ENCODE measurements at places on chromosomes 1 and 21.

GRCh38 chr1:3910049-3910731 lies 10.1 kb upstream of the C1orf174 start:
- DNase-seq = peak; percentile 67

GRCh38 chr1:30868833-30869435 lies 39.6 kb downstream of the SDC3 start:
- DNase-seq = no peak

DNA sequence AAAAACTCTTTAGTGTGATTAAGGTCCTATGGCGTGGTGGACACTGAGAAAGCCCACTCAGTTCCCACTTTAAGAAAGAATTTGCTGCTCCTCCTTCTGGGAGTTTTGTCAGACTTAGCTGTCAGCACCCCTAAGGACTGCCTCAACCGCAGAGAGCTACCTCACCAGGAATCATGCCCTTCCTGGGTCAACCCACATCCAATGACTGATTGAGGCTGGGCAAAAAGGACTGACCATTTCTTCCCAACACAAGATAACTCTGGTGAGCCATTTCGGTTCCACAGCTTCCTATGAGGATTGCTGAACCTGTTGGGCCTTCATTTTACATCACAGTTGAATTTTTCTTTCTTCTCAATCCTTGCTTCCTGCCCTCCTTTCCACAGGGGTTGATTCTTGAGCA lies 197.9 kb downstream of the NCAM2 start:
- DNase-seq = no peak

DNA sequence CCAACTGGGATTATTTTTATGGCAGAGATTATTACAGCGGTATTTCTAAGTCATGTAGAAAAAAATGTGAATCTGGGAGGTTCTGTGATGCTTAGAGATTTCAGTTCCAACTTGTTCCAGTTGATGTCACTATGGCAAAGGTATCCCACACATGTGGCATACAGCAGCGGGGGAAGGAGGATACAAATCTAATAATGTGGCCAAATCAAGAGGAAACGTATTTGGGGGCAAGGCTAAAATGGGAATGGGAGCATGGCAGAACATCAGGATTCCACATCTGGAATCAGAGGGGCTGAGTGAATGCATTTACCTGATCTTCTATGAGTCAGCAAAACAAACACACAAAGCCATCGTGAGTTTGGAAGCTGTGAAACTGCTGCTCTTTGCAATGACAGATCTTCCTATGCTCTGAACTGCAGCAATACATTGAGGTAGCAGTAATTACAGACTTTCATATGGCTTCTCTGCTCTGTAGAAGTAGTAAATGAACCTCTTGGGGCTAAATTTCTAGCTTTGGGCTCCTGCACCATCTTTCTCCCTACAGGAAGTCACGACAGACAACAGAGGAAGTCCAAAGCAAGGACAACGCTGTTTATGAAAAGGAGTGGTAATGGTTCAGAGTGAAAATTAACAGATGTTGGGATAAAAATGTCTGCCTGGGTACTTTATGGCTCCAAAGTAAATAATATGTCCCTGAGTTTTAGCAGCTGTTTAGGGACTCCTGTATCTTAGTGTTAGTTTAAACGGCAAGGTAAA lies 55.5 kb downstream of the GABPA start:
- DNase-seq = no peak

- DNase-seq = no peak
Measured at GRCh38 chr1:182786223-182786994, 3.2 kb upstream of the NPL start.

DNA sequence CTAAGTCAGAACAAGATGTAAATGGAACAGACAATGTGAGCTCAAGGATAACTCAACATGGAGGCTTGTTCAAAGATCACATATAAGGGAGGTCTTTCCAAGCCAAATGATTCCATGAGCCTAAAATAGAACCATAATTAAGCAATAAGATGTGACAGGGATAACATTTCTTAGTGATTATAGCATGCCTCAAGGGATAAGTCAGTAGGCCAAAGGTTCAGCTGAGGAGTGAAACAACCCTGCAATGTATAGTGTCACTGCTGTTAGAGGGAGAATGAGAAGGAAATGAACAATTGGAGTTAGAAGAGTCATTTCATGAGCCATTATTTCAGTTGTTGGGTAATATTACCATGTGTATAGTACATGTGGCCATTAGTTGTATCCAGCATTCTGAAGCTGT lies 25.0 kb downstream of the GORAB start:
- no peak for DNase-seq

- DNase-seq = no peak
Measured at GRCh38 chr1:245870698-245871097, 636.4 kb downstream of the SMYD3 start.

GRCh38 chr21:27735699-27736098 lies 768.8 kb upstream of the ADAMTS5 start:
- no peak for DNase-seq

DNA sequence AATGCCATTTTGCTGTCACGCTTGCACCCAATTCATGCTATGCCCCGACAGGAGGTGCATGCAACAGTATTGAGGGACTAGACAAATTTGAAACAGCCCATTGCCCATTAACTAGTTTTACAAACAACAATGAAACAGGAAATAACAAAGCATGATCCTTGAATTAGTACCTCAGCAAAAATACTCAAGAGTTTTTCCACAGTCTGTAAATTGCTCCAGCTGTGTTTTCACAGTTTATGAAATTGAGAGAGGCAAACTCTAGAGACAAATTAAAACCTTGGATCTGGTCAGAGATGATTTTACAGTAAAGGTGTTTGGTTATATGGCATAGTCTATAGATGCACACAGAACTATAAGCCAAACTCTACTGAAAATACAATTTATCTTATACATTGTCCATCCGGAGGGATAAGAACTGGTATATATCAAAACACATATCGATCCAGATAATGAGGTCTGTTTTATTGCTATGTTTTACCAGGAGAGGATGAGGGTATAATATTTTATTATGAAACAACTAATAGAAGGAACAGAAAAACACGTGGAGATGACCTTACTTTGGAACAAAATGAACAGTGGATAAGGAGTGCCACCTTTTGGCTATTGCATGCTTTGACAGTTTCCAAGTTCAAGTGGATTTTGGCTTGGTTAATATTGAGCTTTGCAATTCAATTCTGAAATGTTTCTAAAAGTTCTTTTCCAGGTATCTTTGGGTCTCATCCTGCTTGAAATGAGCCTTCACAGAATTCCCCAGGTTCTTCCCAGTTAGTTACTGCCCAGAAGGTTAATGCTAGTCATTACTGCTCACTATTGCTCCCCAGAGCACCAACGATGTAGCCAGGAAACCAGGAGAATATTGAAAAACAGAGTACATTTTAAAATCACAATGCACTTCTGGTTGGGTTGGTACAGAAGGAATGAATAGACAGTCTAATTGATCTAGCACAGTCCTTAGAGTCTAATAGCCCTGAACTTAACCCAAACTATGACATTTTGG lies 45.7 kb downstream of the ZC3H11B start:
- DNase-seq = no peak

GRCh38 chr1:19654386-19654785 lies 10.3 kb downstream of the NBL1 start:
- no peak for DNase-seq

GRCh38 chr1:207794861-207795260 lies 43.0 kb downstream of the CD46 start:
- DNase-seq = no peak

DNA sequence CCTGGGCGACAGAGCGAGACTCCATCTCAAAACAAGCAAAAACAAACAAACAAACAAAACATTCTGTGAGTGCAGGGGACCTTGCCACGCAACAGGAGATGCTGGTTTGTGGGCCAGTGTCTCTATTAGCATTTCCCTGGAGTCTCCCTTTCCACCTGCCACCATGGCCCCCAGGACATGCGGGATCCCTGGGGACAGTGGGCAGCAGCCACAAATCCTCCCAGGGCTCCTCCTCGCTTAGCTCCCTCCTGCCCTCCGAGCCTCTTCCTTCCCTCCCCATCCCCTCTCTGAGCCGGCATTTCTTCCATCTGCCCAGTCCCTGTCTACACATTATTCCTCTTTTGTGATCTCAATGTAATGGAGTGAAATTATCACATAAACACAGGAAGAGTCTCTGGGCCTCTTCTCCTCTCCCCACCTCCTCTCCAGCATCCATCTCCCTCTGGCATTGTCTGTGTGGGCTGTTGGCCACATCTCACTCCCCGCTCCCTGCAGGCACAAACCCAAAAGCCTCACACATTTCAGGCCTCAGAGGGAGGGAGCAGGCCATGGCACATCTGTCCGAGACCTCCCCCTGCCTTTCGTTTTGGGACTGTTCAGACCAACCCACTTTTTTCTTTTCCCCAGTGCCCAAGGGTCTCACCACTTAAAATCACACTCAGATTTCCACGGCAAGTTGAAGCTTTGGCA lies 144.3 kb downstream of the MIS18A start:
- no peak for DNase-seq

DNA sequence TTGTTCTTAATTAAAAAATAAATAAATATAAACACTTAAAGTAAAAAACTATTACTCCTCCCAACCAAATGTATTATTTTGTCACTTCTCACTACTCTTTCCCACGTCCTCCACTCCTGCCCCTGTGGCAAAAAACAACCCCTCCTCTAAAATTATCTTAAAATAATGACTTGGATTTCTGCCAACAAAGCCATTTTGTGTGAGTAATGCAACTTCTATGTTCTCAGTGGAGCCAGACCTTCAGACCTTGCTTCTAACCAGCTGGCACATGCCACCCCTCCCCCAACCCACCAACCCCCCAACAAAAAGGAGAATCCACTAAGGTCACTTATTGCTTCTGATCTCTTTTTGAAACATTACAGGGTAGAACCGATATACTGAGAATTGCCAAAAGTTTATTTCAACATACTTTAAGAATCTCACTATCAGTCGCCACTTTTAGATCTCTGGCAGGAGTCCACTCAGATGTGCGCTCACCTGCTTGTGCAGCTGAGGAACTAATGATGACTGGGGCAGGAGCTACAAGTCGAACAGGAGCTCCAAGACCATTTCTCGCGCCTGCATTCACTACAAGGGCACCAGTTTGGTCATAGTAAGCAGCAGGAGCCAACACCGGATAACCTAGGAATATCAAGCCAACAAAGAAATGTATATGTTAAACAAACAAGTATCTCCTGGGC lies 58.3 kb upstream of the SDC3 start:
- DNase-seq = no peak

DNA sequence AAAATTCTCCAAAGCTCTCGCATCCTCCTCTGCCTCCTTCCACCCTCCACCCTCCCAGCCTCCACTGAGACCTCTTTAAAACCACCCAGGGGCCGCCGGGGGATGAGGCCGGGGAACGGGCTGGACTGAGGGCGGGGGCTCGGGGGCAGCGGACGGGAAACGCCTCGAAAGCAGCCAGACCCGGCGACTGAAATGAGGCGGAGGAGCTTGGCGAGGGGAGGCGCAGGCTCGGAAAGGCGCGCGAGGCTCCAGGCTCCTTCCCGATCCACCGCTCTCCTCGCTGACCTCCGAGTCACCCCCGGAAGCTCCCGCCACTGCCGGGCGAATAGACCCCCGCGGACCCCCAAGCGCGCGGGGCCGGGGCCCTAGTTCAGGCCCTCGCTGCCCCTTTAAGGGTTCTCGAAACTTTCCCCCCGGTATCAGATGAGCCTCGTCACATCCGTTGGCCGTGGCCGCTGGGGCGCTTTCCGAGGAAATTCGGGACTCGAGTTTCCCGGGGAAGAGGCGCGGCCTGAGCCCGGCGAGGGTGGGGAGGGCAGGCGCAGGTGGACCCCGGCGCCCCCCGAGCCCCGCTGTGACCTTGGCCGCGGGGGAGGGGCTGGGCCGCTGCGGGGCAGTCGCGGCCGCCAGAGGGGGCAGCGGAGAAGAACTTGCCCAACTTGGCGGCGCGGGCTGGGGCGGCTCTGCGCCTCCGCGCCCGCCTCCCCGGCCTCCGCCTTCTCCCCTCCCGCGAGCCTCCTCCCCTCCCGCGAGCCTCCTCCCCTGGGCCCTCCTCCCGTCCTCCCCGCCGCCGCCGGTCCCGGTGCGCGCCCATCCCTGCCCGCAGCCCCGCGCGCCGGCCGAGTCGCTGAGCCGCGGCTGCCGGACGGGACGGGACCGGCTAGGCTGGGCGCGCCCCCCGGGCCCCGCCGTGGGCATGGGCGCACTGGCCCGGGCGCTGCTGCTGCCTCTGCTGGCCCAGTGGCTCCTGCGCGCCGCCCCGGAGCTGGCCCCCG lies at the start of gene BACE2:
TSS of gene BACE2 (plus strand) at position 813 of the 995 bp plus-strand sequence. CDS start at position 917, 104 bp downstream.
- DNase-seq = peak; percentile 90

GRCh38 chr1:67942274-67942673 lies 108.2 kb downstream of the DIRAS3 start:
- no peak for DNase-seq

DNA sequence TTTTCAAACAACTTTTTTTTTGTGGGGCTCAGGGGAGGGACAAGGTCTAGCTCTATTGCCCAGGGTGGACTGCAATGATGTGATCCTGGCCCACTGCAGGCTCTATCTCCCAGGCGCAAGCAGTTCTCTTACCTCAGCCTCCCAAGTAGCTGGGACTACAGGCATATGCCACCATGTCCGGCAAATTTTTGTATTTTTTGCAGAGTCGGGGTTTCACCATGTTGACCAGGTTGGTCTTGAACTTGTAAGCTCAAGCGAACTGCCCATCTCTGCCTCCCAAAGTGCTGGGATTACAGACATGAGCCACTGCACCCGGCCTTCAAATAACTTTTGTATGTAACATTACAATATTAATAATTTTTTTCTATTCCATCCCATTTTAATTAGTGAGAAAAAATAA lies 33.0 kb downstream of the RAB3GAP2 start:
- DNase-seq = no peak

- no peak for DNase-seq
Measured at GRCh38 chr1:95139039-95139438, 21.9 kb downstream of the TLCD4 start.

- no peak for DNase-seq
Measured at GRCh38 chr21:16407403-16408240, 677.8 kb downstream of the USP25 start.

DNA sequence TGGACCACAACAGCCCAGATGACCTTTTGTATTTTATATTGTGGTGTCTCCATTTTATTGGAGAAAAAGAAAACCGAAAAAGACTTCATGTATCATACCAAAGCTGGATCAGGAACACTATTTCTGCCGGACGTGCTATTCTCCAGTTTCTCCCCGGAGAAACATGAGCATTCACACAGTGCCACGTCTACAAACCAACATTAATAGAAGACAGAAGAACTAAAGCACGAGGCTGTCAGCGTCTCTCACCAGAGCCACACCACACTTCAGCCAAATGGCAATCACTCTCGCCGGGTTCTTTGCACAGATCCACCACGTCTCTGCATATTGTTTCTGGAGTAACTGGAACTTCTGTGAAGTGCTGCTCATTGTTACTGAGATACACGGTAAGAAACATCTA lies 24.8 kb downstream of the TP53BP2 start:
- no peak for DNase-seq

- no peak for DNase-seq
Measured at GRCh38 chr1:30707412-30708360, 15.7 kb downstream of the MATN1 start.

DNA sequence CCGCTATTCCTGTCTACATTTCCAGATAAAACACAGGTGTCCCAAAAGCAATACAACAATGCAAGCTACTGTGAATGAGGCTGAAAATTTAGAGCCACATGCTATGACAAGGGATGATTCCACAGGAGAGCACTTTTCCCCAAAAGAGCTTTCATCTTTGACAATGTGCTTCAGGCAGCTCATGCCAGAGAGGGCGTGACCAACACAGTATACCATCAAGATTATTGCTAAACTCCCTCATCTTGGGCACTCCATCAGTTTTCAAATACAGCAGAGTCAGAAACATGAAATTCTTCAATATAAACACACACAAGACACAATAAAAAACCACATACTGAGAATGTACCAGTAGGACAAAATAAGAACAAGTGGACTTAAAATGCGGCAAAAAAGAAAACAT lies 6.7 kb downstream of the GON4L start:
- no peak for DNase-seq

- DNase-seq = no peak
Measured at GRCh38 chr1:241834733-241835377, 13.1 kb upstream of the EXO1 start.
